NCI-H187 (cell line): ENCODE measurements at places on chromosomes 7 and 10.

DNA sequence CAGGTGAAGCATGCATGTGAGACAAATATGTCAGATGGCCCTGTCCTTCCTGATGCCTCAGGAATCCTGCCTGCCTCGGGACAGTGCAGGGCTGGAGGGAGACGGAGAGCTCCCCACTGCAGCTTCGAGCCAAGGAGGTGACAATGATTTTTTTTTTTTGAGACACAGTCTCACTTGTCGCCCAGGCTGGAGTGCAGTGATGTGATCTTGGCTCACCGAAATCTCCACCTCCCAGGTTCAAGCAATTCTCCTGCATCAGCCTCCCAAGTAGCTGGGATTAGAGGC is 68.8 kb downstream of the OAT start:
- no peak for DNase-seq

GRCh38 chr10:47360419-47361040 is 12.4 kb downstream of the RBP3 start:
- DNase-seq = no peak

DNA sequence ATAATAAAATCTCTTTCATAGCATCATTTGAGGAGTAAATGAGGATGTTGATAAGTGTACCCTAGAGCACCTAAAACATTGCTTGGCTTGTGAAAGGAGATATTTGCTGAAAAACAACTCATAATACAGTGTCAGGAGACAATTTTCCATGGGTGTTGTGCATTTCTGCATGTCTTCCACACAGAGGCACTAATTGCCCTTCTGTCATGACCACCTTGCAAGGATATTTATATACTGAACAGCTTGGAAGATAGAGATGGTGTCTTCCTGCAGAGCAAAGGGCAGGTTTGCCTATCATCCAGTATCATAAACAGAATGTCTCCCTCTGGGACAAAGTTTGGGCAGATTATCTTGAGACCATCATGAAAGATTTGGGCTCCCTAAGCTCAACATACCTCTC is 495.2 kb upstream of the LRRN3 start:
- DNase-seq = no peak

DNA sequence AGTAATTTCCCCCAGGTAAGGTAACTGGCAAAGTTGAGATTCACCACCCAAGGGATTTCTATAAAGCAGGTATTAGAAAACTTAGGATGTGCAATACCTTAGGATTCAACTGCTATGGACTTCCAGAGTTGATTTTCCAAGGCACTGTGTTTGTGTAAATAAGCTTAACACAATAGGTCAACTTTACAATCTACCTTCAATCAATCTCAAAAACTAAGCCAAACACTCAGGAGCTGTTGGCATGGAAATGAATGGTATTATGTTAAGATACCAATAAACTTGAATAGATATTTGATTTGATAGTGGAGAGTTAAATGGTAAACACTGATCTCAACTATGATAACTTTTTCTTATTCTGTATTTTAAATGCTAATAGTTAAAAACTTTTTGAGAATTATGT is 762 bp upstream of the SEMA3E start:
- no peak for DNase-seq

- no peak for DNase-seq
Observed at GRCh38 chr10:13892001-13892491, 305.3 kb downstream of the PRPF18 start.

GRCh38 chr7:128530855-128531104 is 54.2 kb downstream of the METTL2B start:
- DNase-seq = no peak
